ENCODE measurements at places on chromosomes 5 and 9. TPM values are rescaled to one million over a fixed set of nuclear protein-coding genes. Genes with fewer than 3 reads are reported as not detected.

The CCNI2 gene
- 8.7 TPM for total RNA-seq

The EIF4EBP3 gene
- total RNA-seq, result 19.6 TPM

The TNFSF15 gene
- 0.16 TPM for total RNA-seq

The RCL1 gene
- 24.5 TPM for total RNA-seq

The NUDT12 gene
- 2.7 TPM for total RNA-seq

DNA sequence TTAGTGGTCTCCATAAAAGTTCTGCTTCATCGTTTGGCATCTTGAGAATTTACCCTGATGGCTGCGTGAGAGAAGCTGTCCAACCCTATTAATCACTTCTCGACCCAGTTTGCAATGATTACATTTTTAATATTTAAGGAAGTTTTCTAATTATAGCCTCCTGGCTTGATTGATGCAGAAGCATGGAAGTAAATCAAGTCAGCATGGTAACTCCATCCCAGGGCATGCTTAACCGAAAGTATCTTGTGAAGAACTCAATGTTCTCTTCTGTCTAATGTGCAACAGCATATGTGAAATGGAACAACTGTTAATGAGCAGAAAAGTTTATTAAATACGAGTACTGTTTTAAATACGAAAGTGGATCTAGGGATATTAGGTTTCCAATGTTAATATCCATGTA lies 278.9 kb upstream of the CD180 start:
- no peak for DNase-seq

DNA sequence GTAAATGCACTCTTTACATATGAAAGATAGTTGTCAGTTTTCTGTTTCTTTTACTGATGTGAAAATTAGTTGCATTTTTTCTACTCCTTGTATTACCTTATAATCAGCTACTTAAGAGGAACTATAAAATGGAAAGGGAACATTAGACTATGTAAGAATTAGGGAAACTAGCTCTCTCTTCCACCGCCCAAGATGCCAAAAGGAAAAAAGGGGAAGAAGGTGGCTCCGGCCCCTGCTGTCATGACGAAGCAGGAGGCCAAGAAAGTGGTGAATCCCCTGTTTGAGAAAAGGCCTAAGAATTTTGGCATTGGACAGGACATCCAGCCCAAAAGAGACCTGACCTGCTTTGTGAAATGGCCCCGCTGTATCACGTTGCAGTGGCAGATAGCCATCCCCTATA lies 15.2 kb upstream of the HOMER1 start:
- DNase-seq, result no peak

DNA sequence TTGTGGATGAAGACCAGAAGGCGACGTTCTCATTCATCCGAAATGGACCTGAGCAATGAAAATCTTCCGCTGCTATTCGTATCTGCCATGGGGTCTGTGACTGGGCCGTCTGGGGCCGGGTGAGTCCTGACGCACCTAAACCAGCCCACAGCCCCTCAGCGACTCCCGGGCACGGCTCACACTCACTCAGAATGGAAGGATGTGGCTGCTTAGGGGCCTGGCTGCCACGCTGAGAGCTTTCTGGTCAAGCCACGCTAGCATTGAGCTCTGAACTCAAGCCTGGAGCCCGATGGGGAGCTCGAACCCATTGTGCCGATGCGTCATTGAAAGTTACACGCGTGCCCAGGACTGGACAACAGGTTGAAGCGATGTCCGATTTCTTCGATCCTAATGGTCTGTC lies 97.8 kb downstream of the MRPL36 start:
- no peak for DNase-seq

DNA sequence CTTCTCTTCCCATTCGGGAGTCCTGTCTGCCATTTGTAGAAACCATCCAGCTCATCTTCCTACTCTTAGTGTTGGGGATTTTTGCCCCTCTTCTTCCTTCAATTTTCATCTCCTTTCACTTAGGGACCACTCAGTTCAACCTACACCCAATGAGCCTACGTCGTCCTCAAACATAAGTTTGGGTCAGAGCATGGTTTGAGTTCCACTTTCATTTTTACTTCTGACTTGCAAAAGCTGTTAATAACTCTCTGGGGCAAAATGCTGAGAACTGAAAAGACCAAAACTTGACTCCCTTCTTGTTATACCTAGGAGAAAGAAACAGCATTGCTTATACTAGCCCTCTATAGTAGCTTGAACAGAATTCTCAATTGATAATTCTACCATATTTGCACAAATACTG lies 381.5 kb upstream of the MPDZ start:
- DNase-seq, result no peak

GRCh38 chr9:630817-631216 lies 210.7 kb upstream of the DMRT1 start:
- no peak for DNase-seq

DNA sequence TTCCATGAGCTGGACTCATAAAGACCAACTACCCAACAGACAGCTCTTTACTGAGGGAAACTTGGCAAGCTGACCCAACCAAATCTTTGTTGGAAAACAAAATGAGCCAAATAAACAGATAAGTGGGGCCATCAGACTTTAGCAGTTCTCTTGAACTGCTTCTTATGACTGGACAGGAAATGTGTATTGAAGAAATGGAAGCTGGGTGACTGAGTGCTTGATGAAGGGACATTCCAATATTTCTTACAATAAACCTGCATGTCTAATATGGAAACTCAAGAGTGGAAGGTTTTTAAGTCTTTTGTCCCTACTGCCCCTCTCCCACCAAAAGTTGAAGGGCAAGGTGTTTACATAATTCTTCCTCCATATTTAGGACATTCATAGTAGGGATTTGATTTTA lies 218.8 kb upstream of the NR4A3 start:
- DNase-seq, result no peak

DNA sequence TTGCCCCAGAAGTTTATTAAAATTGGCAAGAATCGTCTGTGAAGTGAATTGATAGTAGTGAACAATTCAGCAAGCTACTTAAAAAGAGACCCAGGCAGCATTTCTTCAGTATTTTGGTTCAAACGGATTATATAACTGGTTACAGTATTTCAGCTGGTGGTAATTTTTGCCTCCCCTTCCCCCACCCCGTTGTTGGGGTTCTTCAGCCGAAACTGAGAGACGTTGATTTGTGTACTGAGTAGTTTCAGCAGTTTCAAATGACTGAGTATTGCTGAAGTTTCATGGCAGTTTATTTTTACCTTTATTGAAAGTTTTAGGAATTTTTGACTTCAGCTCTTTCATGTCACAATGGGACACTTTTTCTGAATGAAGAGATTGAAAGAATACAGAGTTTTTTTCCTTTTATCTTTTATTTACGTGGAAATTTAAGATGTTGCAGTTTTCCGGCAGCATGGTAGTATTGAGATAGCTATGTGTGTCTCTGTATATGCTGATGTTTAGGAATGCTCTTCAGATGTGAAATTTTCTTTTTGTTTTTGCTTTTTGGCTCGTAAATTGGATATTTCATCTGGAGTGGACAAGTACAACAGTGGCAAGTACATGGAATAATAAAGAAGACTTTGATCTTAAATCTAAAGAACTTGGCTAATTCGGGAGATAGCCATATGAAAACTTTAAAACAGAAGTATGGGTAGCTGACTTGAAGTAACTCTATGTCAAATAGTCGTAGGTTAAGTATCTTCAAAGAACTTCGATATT lies 1.9 kb downstream of the GPBP1 start:
- peak; percentile 75 for DNase-seq

GRCh38 chr5:58905944-58906343 lies 323.1 kb downstream of the RAB3C start:
- DNase-seq, result no peak

GRCh38 chr5:137496919-137497318 lies 2.2 kb downstream of the SPOCK1 start:
- DNase-seq, result no peak

DNA sequence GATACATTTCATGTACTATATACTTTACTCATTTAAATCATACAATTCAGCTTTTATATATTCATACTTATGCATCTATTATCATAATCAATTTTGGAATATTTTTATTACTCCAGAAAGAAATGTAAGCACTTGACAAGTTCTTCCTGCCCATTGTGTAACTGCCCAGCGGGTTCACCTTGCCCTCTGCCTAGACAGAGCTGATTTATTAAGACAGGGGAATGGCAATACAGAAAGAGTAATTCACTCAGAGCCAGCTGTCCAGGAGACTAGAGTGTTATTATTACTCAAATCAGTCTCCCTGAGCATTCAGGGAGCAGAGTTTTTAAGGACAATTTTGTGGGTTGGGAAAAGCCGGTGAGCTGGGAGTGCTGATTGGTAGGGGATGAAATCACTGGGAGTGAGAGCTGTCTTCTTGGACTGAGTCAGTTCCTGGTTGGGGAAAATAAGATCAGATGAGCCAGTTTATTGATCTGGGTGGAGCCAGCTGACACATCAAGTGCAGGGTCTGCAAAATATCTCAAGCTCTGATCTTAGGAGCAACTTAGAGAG lies 16.1 kb upstream of the SPIN1 start:
- no peak for DNase-seq

DNA sequence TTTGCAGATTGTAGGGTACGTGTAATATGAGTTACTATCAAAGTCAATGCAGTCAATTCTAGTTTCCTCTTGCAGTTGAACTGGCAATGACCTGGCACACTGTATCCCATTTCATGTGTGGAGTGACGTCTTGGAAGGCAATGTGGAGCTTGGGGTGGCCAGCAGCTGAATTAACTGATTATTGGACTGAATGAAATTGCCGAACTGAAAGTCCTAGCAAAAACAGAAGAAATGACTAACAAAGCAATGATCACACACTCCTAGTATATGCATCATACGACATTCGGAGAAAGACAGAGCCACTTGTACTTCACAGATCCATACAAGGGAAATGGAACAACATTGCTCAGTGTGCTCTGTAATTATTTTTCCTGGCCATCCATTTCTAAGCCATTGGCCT lies 259.1 kb upstream of the DAPK1 start:
- DNase-seq, result no peak

Data from activated CD8-positive, alpha-beta T cell treated with anti-CD3 and anti-CD28 coated beads for 36 hours (primary cell).